Nephron progenitor cell (in vitro differentiated cells): ENCODE measurements at places on chromosomes 5 and 9.
A peak's percentile ranks its signal among the peaks of the same experiment; 100 is the strongest.

- H3K27me3 ChIP-seq: peaks cover 18% of the 10 kb centered on the region
- no peak overlapping the region for H3K27ac ChIP-seq
- no peak overlapping the region for H3K4me3 ChIP-seq
Measured at GRCh38 chr5:6274846-6275543, 103.4 kb downstream of the MED10 start.

DNA sequence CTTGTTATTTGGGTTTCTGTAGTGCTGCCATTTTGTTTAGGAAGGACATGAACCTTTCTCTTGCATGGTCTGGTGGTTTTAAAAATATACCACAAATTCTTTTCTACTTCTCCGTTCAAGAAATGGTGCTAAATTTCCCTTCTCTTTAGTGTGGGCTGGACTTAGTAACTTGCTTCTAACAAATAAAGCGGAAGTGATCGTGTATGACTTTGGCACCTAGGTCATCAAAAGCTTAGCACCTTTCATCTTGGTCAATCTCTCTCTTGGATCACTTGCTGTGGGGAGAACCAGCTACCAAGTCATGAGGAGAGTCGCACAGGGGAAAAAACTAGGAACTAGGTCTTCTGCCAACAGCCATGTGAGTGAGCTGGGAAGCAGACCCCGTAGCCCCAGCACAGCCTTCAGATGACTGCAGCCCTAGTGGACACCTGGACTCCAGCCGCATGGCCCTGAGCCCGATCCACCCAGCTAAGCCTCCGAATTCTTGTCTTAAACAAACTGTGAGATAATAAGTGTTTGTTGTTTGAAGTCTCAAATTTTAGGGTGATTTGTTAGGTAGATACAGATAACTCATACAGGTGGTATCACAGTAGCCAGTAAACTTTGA, 87.7 kb upstream of the CKMT2 start:
- peaks cover 6% of the 10 kb centered on the region for H3K27me3 ChIP-seq
- H3K27ac ChIP-seq: no peak overlapping the region
- no peaks in the 10 kb centered on the region for H3K36me3 ChIP-seq

GRCh38 chr9:89655990-89656657, 51.3 kb downstream of the GADD45G start:
- H3K36me3 ChIP-seq: no peaks in the 10 kb centered on the region
- peaks cover 59% of the 10 kb centered on the region for H3K4me1 ChIP-seq
- peak overlapping the region; percentile 78 for H3K27ac ChIP-seq
- H3K4me3 ChIP-seq: peak overlapping the region; percentile 46

GRCh38 chr9:126394802-126395201, 68.2 kb downstream of the MVB12B start:
- H3K4me1 ChIP-seq: peaks cover 43% of the 10 kb centered on the region
- no peak overlapping the region for H3K4me3 ChIP-seq
- H3K27ac ChIP-seq: no peak overlapping the region
- H3K27me3 ChIP-seq: peaks cover 2% of the 10 kb centered on the region
- DNase-seq: no peak
- H3K36me3 ChIP-seq: peaks cover 40% of the 10 kb centered on the region

GRCh38 chr9:131500939-131501541, 1.7 kb upstream of the POMT1 start:
- peaks cover 44% of the 10 kb centered on the region for H3K36me3 ChIP-seq
- peak overlapping the region; percentile 77 for H3K4me3 ChIP-seq
- no peak for DNase-seq
- H3K27ac ChIP-seq: peak overlapping the region; percentile 86
- peaks cover 3% of the 10 kb centered on the region for H3K27me3 ChIP-seq

DNA sequence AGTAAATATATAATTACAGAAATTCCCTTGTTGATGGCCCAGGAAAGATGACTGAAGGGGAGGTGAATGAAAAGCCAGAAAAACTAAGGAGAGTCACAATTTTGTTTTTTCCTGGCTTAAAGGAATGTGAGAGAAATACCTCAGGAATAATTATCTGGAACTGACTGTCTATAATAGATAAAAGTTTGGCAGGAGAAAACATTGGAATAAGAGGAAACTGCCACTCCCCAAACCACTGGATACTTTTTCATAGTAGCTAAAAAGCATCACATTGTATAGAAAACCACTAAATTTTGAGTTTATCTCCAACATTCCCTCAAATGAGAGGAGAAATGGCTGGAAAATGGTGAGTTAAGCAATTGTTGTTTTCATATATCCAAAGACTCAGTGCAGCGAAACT, 326.0 kb downstream of the NPR3 start:
- H3K27ac ChIP-seq: no peak overlapping the region
- DNase-seq: no peak
- peaks cover 3% of the 10 kb centered on the region for H3K27me3 ChIP-seq
- no peaks in the 10 kb centered on the region for H3K36me3 ChIP-seq
- no peaks in the 10 kb centered on the region for H3K4me1 ChIP-seq

GRCh38 chr9:78900500-78900899, 603.6 kb downstream of the PSAT1 start:
- H3K36me3 ChIP-seq: no peaks in the 10 kb centered on the region
- H3K4me1 ChIP-seq: no peaks in the 10 kb centered on the region
- H3K27ac ChIP-seq: no peak overlapping the region

- H3K4me1 ChIP-seq: no peaks in the 10 kb centered on the region
- H3K36me3 ChIP-seq: peaks cover 84% of the 10 kb centered on the region
- H3K27me3 ChIP-seq: no peaks in the 10 kb centered on the region
- no peak overlapping the region for H3K4me3 ChIP-seq
- H3K27ac ChIP-seq: no peak overlapping the region
Measured at GRCh38 chr5:126562823-126563222, 32.2 kb downstream of the ALDH7A1 start.

GRCh38 chr5:132459031-132459982, 31.3 kb downstream of the IRF1 start:
- no peaks in the 10 kb centered on the region for H3K36me3 ChIP-seq
- H3K27ac ChIP-seq: no peak overlapping the region
- peaks cover 12% of the 10 kb centered on the region for H3K27me3 ChIP-seq
- DNase-seq: no peak

DNA sequence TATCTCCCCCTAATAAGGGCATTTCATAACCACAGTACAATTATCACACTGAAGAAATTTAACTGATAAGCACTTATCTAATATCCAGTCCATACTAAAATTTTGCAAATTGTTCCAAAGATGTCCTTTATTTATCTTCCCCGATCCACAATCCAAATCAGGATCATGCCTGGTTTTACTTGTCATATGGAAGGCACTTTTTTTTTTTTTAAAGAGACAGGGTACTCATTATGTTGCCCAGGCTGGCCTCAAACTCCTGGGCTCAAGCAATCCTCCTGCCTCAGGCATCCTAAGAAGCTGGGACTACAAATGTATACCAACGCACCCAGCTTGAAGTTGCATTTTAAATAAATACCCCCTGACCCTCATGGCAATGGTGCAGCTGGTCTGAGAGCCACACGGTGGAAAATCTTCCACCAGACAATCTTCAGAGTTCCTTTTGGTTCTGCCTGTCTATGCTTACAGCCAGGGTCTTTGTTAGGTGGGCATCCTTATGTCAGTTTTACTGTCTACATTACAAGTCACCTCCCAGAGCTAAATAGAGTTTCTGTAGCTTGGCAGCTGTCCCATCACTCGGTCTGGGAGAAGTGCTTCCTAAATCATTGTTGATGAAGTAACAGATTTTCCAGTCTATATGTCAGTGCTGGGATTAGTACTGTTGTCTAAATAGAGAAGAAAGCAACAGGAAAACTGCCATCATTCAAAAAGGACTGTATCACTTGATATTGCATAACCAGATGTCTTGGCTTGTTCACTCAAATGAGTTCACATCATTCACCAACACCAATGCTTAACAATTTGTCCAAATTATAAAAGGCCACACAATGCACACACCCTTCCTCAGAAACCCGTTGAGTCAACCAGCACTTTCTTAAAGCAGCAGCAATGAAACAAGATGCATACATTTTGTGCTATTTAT, 26.4 kb downstream of the PTPN3 start:
- no peak overlapping the region for H3K27ac ChIP-seq
- DNase-seq: no peak
- H3K36me3 ChIP-seq: no peaks in the 10 kb centered on the region
